Umbilical cord (tissue), 2 donors: ENCODE measurements at places on chromosomes 2 and 18. TPM values are rescaled to one million over a fixed set of nuclear protein-coding genes. Genes with fewer than 3 reads are reported as not detected.

The SYT4 gene
- total RNA-seq = 1.9 TPM

The BABAM2 gene
- 38.5 TPM for total RNA-seq

The PASK gene
- 3.1 TPM for total RNA-seq

The OBSL1 gene
- total RNA-seq = 66.2 TPM

- DNase-seq = peak; percentile 66
Measured at GRCh38 chr18:54247511-54248175, 21.7 kb upstream of the POLI start.

DNA sequence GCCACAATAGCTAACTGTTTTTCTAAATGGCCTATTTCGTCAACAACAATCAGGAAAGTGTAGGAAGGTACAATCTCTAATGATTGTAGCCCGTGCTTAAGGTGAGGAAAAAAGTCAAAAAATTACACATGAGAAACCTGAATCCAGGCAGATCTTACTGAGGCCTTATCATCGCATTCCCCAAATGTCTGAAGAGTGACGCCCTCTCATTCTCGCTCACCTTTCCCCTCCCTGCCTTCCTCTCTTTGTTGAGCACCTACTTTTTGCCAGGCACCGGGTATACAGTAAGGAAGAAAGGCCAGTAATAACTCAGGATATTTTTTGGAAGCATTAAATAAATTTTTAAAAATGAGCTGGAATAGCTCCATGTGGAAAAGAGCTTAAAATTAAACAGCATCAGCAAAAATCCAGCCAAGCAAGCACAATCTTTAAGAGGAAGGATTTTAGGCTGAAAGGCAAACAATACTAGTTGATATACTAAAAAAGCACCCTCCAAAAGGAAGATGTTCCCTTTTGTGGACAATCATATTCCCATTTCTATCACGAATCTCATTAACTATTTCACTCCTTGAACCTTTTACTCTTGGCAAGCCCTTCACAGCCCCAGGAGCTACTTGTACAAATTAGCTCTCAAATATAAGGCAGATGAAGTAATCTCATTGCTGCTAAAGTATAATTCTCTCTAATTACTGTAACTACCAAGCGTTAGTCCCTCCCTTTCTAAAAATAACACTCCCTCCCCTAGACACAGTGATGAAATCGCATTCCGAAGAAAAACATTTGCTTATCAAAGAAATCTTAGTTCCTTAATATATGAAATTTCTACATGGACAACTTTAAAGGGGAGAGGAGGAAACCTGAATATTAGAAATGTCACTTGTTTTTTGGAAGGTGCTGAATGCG lies 40.0 kb downstream of the STAT1 start:
- DNase-seq = no peak

- DNase-seq = peak; percentile 66
Measured at GRCh38 chr2:151315381-151315903, 26.0 kb upstream of the NMI start.

- no peak for DNase-seq
Measured at GRCh38 chr18:61972389-61973264, 79.8 kb upstream of the RNF152 start.
